H1 (cell line): ENCODE measurements at places on chromosomes 1 and 21. TPM values are rescaled to one million over a fixed set of nuclear protein-coding genes. Genes with fewer than 3 reads are reported as not detected.

DNA sequence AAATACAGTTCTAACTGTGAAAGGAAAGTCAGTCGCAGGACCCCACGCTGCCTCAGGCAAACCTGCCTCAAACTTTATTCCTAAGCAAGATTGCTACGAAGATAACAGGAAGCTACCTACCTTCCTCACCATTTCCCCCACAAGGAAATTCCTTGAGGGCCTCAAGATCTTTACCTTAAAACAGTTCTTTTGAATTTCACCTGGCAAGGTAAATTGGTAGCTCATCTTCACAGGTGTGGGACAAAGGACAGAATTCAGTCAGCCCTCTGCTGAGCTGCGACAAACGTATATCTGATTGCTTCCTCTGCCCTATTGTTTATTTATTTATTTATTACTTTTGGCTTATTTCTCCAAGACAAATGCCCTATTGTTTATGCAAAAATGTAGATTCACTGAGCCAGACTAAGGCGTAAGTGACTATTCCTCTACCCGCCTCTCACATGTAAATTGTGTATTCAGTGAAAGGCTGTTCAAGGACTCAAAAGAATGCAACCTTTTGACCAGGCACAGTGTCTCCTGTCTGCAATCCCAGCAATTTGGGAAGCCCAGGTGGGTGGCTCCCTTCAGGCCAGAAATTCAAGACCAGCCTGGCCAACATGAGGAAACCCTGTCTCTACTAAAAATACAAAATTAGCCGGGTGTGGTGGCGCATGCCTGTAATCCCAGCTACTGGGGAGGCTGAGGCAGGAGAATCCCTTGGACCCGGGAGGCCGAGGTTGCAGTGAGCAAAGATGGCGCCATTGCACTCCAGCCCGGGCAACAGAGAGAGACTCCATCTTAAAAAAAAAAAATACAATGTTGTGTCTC lies 17.3 kb upstream of the PKNOX1 start:
- peak; percentile 67 for DNase-seq

DNA sequence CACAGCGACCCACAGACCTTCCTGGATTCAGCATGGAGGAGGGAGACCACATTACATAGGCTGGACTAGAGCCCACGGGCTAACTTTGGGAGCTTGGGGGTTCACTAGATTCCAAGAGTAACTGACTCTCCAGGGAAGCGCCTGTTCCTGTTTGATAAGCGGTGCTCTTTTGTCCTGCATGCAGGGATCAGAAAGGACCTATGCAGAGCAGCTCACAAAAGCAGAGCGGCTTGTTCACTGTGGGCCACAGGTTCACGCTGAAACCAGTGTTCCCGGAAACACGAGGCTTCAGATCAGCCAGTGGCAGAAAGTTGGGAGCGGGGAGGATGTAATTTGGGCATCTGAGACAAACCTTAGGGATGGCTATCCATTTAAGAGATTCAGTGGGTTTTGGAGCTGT lies 403.9 kb downstream of the PCP4 start:
- DNase-seq: no peak

DNA sequence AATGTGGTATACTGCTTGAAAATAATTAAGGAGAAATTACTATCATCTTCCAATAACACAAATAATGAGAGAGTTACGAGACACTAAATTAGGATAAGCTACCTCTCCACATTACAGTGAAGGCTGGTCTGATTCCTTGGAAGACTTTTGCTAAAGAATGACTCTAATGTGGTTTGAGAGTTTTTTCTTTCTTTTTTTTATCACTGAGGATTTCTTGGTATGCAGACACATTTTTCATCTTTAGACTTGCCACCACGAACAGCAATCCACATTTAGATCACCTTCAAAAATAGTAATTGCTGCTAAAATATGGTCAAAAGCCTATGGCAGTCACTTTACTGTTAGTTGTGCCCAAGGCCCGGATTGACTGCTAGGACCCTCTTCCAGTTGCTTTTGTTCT lies 16.6 kb upstream of the TMEM35B start:
- DNase-seq: no peak

DNA sequence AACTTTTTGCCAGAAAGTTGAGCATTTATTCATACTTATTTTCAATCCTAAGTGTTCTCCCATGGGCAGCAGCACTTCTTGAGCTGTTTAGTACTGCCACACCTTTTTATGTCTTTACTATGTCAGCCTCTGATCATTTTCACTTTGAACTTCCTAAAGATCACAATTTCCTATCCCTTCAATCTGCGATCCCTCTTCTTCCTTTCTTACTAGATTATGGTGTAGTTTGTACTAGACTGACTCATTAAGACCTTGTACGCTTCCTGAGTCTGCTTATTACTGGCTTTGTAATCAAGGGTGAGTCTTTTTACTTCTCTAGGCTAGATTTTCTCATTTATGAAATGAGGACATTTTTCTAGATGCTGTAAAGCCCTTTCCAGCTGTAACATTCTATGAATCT lies 55.1 kb downstream of the LRIG2 start:
- no peak for DNase-seq

DNA sequence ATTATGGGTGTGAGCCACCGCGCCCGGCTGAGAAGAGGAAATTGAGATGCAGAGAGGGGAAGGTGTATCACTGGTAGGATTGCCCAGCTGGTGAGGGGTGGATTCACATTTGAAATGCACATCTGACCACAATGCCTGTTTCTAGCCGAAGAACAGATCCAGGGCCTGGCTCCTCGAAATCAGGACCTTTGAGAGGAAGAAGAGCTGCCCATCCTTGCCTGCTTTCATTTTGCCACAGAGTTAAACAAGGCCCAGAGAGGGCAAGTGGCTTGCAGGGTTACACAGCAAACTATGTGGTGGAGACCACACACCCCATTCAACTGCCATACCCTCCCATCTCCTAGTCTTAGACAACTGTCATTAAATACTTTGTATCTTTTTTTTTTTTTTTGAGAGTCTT lies 32.9 kb upstream of the TMEM61 start:
- no peak for DNase-seq

GRCh38 chr1:178724376-178724727 lies 692 bp upstream of the RALGPS2 start:
- no peak for DNase-seq

DNA sequence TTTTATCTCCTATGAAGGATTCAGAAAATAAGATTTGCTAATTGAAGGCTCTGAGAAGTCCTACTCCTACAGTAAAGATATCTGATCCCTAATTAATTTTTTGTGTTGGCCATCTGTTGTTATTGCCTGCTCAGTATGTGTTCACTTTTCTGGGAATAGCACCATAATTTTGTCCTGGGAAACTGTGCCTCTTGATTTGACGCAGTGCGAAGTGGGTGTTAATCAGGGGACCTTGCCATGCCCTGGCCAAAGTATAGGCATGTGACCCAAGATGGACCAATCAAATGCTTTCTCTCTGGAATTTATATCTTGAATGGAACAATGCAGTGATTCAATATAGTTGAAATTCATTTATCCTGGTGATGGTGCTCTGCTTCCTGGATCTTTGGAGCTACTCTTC lies 30.4 kb upstream of the GNG12 start:
- DNase-seq: no peak

DNA sequence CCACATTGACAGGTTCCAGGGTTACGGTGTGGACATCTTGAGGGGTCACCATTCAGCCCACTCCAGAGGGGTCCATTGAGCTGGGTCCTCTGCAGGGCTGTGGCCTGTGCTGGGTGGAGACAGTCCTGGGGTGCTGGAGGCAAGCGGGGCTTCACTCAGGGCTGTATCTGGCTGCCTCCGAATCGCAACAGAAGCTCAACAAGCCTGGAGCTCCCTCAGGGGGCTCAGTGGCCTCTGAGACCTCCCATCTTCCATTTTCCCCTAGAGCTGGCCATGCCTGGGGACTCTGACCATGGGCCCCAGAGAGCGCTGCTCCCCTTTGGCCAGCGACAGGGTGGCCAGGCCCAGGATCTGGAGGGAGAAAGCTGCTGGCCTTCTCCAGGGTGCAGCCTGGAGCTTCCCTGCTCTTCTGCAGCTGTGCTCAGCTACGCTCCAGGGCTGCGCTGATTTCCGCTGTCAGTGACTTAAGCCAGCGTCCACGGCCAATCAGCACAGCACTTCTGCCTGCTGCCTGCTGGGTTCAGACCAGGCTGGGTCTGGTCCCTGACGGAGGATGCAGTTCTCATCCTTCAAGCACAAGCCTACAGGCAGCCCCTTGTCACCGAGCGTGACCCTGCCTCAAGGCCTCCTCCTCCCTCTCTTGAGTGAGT lies 45.0 kb upstream of the ADARB1 start:
- DNase-seq: no peak

GRCh38 chr1:111907321-111907720 lies 82.1 kb downstream of the KCND3 start:
- no peak for DNase-seq

TFF3 gene
- total RNA-seq: 1.7 TPM in 1 of 2 replicates, not detected in the other

GPA33 gene
- total RNA-seq: 0.11 and 0.19 TPM in 2 replicates

CELSR2 gene
- 27.7 and 28.0 TPM in 2 replicates for total RNA-seq
